Stimulated activated CD4-positive, alpha-beta T cell treated with anti-CD3 and anti-CD28 coated beads, Interleukin-2, amount 100 ng/mL, for 48 hours (primary cell): ENCODE measurements at places on chromosomes 2 and 18.
A peak's percentile ranks its signal among the peaks of the same experiment; 100 is the strongest.

- DNase-seq = no peak
Measured at GRCh38 chr18:24188120-24188519, 49.3 kb downstream of the CABYR start.

DNA sequence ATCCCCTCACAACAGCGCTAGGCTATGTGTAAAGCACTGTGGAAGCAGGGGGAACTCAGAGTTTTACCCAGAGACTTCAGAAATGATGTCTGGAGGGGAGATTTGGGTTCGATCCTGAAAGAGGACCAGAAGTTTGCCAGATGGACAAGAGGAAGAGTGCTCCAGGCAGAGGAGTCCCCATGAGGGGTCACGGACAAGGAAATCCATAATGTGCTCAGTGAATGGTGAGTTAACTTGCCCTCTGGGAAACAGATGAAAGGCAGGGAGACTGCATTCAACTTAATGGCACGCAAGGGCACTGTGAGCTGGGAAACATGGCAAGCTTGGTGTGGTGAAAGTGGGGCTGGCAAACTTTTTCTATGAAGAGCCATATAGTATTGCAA lies 6.0 kb upstream of the ASAP2 start:
- DNase-seq = no peak

GRCh38 chr18:58525517-58525916 lies 103.4 kb downstream of the ALPK2 start:
- DNase-seq = peak; percentile 51

GRCh38 chr2:240530181-240530580 lies 27.6 kb downstream of the ANKMY1 start:
- no peak for DNase-seq

GRCh38 chr2:170485254-170486026 lies 229.7 kb upstream of the SP5 start:
- no peak for DNase-seq

GRCh38 chr18:67428805-67429204 lies 87.7 kb downstream of the DSEL start:
- DNase-seq = no peak

DNA sequence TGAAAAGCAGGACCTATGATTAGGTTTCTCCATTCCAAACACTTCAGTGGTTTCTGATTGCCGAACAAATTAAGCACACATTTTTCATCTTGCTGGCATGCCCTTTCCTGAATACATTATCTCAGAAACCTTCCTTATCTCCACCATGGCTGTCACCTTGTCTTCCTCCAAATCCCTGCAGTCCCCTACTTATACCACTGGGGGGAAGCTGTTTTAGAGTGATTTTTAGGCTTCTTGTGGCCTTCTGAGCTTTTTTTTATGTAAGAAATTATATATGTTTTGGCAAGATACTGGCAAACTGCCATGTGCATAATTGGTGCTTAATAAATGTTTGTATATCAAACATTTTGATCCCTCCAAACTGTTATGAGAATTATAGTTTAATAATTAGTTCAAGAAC lies 229.2 kb downstream of the MYT1L start:
- DNase-seq = no peak

DNA sequence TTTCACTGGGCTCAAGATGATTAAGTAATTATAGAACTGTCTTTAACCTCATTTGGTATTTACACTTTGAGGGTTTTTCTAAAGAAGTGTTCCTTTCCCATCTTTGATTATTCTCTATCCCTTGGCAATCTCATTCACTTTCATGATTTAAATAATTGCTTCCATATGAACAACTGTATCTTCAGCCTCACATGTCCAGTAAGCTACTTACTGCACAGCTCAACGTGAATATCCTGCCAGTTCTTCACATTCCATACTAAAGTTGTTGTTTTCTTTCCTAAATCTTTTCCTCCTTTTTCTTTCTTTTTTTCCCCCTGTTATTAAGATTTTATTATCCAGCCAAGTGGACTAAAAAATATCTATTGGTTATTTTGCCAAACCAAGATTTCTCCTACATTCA lies 37.7 kb downstream of the ZC3H15 start:
- no peak for DNase-seq

GRCh38 chr2:74278176-74278575 lies 65.0 kb downstream of the SLC4A5 start:
- DNase-seq = no peak

GRCh38 chr18:59029663-59030429 lies 109.8 kb upstream of the SEC11C start:
- DNase-seq = no peak

GRCh38 chr2:160494201-160494644 lies 616 bp upstream of the RBMS1 start:
- no peak for DNase-seq

GRCh38 chr2:151619337-151619989 lies 114.8 kb downstream of the NEB start:
- DNase-seq = no peak
